ENCODE measurements at places on chromosomes 16 and 17. TPM values are rescaled to one million over a fixed set of nuclear protein-coding genes. Genes with fewer than 3 reads are reported as not detected.

The ABCA6 gene
- 0.07 TPM for total RNA-seq

The GLP2R gene
- total RNA-seq: not detected

The CDH13 gene
- total RNA-seq: 88.5 TPM

The CORO1A gene
- 18.8 TPM for total RNA-seq

The HS3ST3B1 gene
- total RNA-seq: 1.8 TPM

The PLLP gene
- total RNA-seq: 20.9 TPM

The AHSP gene
- total RNA-seq: not detected

The CTRB2 gene
- total RNA-seq: not detected

The PAGR1 gene
- 50.4 TPM for total RNA-seq

The RRAD gene
- 1.5 TPM for total RNA-seq

The TEX19 gene
- total RNA-seq: 0.07 TPM

The YBX2 gene
- total RNA-seq: 0.32 TPM

The ABCA8 gene
- not detected for total RNA-seq

The CES1 gene
- total RNA-seq: 0.10 TPM

The SCNN1B gene
- total RNA-seq: 0.07 TPM

The HSF5 gene
- total RNA-seq: not detected

The RRN3 gene
- 31.9 TPM for total RNA-seq

The RETREG3 gene
- total RNA-seq: 51.5 TPM

The FOXC2 gene
- not detected for total RNA-seq

The MYOCD gene
- total RNA-seq: 0.07 TPM

The CCL8 gene
- total RNA-seq: not detected

The TMEM97 gene
- total RNA-seq: 44.2 TPM

The SCIMP gene
- total RNA-seq: not detected

The TBC1D24 gene
- total RNA-seq: 7.8 TPM

The COASY gene
- 80.9 TPM for total RNA-seq

The SLC12A3 gene
- not detected for total RNA-seq
